ENCODE measurements at places on chromosomes 11 and 22.
A peak's percentile ranks its signal among the peaks of the same experiment; 100 is the strongest.

DNA sequence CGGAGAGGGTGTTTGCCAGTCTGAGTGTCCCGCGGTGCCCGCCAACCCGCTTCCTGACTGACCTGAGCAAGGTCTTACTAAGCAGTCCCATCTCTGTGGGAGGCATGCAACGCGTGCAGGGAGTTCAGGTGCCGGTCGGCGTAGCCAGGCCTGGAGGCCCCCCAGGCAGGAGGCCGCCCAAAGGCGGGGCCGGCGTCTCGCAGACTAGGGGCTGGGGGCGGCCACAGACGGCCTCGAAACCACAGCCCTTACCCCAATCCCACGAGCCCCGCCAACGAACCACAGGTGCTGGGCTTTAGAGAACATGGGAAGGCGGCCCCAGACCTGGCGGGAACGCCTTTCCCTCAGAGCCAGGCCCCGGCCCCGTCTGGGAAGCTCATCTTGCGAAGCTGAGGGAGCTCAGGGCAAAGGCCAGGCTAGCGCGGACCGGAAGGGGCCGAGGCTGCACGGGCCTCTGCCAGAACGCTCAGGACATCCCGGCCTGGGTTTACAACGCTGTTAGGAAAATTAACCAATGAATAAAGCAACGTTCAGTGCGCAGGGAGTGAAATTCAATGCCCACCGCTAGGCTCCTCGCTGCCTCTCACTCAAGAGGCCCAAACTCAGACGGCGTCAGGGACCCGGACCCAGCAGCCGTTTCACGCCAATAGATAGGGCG lies 2.1 kb upstream of the MTFP1 start:
- peak; percentile 45 for DNase-seq

DNA sequence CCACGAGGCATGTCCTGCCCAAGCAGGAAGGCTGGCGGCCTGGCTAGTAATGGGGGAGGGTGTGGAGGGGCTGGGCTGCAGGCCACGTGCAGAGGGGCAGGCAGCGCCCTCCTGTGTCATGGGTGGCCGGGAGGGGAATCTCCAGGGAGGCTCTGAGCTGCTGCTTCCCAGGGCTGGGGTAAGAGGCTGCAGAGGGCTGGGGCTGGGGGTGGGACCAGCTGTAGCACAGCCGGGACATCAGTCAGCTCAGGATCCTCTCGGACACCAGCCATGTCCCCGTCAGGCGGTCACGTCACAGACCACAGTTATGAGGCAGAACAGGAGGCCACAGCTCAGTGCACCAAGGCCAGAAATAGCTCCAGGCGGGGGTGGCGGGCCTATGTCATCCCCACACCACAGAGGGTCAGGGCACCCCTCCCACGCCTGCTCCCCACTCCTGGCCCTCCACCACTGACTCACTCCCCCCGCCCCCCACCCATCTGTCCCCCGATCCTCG lies 21.1 kb downstream of the RTN4R start:
- DNase-seq, result no peak

DNA sequence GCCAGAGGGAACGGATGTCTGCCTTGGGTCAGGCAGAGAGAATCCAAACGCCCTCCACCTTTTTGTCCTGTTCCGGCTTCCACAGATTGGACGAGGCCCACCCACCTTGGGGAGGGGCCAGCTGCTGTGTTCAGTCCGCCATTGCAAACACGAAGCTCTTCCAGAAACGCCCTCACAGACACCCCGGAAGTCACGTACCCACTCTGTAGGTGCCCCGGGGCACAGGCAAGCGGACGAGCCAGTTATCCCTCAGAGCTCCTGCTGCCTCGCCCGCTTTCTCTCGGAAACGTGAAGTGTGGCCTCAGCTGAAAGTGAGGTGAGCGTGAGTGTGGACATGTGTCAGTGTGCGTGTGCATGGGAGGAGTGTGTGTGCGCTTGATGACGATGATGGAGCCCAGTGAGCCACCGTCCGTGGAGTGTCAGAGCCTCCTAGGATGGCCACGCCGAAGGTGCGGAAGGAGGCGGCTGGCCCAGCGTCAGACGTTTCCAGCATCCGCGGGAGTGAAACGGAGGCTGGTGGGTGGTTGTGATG lies 869.2 kb downstream of the TBC1D22A start:
- DNase-seq, result no peak

DNA sequence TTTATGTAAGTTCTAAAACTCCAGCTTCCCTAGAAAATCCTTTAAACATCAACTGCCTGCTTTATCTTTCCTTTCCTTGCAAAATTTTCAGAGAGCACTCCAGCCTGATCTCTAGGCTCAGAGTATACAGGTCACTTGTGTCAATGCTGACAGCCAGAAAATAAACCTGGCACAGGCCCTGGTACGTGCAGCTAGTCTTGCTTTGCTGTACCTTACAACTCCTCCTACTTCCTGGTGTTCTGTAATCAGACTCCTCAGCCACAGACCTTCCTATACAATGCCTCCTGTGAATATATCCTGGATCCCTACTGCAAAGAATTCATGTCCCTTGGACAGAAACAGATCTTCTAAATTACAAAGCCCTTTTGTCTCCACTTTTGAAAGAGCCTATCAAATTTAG lies 24.2 kb upstream of the TMEM123 start:
- no peak for DNase-seq

DNA sequence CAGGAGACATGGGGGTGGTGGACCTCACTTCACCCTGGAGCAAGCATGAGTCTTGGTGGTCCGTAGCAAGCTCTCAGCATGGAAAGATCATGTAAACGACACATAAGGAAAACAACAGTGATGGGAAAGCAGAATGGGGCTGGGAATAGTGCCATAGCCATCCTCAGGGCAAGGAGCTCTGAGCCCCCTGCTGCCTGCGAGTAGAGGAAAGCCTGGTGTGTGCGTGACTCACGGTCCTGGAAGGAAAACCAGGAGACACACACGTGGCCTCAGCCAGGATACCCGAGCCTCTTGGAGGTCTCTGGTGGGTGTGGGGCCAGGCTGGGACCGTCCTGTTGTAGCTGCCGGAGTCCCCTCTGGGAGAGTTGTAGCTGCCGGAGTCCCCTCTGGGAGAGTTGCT lies 12.4 kb downstream of the SHANK3 start:
- no peak for DNase-seq

DNA sequence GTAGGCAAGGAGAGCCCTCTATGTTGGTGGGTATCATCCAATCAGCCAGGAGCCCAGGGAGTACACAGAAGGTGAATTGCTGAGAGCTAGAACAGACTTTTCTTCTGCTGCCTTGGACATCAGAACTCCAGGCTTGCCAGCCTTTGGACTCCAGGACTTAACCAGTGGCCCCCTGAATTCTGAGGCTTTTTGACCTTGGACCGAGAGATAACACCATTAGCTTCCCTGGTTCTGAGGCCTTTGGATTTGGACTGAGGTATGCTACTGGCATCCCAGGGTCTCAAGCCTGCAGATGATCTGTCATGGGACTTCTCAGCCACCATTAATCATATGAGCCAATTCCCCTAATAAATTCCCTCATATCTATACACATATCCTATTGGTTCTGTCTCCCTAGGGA lies 21.5 kb downstream of the TCF20 start:
- no peak for DNase-seq

GRCh38 chr11:10236840-10237239 lies 57.2 kb downstream of the SBF2 start:
- no peak for DNase-seq

GRCh38 chr11:130609121-130610035 lies 160.9 kb downstream of the ADAMTS15 start:
- peak; percentile 63 for DNase-seq

DNA sequence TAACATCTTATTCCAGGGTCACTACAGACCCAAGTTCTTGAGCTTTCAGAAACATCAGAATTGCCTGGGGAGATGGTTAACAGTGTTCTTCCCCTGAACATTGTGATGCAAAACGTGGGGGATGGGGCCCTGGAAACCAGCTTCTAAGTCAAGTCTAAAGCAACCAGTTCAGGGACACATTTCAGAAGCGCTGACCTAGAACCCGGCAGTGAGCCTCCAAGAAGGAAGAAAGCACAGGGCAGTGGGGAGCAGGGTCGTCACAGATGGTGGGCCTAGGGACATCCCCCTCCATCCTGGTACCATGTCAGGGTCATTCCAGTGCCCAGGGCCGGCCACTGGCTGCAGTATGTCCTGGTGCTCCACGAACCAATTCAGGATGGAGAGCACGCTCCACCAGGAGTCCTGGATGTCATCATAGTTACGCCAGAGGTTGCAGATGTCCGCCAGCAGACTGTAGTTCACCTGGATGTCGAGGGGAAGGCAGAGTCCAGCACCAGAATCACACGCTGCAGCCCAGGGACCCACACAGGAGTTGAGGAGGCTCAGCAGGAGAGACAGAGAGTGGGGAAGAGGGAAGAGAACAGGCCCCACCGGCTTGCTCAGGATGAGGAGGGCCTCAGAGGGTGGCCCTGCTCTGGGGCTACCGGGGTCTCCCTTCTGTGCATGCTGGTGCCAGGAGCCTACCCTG lies 5.0 kb downstream of the NAGA start:
- no peak for DNase-seq

- DNase-seq, result no peak
Observed at GRCh38 chr22:46827136-46827780, 64.8 kb downstream of the TBC1D22A start.

DNA sequence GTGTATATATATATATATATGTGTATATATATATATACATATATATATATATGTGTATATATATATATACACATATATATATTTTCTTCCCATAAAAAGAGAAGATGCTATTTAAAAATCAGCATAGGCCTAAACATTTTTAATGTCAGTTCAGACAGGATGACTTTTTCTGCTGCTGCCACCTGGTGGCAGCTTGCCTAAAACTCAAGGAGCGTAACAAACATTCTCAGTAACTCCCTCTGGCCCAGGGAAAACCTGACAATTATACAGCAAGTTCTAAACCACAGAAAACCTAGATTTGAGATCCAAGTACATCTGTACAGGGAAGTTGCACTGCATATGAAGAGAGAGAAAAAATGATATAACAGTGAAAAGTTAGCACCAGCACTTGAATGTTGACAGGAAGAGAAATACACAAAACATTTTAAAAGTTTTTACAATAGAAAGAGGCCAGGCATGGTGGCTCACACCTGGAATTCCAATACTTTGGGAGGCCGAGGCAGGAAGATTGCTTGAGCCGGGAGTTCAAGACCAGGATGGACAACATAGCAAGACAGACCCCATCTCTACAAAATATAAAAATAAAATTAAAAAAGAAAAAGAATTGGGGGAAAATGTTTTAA lies 16.6 kb downstream of the OR8A1 start:
- no peak for DNase-seq

GRCh38 chr22:25709758-25710157 lies 32.2 kb upstream of the MYO18B start:
- no peak for DNase-seq

GRCh38 chr11:69364921-69365320 lies 71.0 kb downstream of the MYEOV start:
- no peak for DNase-seq

GRCh38 chr11:11400635-11401232 lies 47.7 kb upstream of the CSNK2A3 start:
- no peak for DNase-seq

- DNase-seq, result no peak
Observed at GRCh38 chr11:116461789-116462188, 311.0 kb downstream of the BUD13 start.

DNA sequence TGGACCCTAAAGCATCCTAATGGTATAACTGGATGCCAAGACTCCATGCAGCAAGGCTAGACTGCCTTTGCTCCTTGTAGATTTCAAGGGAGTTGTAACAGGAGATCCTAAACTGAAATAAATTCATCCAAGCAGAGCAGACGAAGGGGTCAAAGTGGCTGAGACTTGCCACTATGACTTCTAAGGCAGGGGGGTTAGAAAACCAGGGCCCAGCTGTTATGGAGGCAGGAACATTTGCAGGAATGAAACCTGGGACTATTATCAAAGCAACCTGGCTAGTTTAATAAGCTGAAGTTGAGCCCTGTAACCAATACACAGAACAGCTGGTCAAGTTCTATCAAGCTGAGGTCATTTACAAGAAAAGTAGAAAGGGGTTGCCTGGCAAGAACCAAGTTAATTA lies 122.2 kb upstream of the TRPC6 start:
- no peak for DNase-seq

DNA sequence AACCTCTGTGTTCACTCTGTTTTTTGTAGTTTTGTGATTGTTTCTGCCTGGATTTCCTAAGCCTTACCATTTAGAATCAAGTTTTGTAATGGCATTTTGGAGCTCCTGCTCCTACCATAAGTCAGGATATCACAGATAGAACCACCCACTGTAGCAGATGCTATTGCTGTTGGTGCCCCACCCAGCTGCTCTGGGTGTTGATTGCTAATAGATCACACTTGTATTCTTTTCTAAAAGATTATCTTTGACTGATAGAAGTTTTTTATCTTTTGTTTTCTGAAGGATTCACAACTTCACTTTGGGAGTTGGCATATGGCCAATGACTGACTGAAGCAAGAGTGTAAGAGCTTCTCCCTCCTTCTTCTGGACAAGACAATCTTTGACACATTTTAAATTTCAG lies 76.0 kb downstream of the EHF start:
- DNase-seq, result no peak

DNA sequence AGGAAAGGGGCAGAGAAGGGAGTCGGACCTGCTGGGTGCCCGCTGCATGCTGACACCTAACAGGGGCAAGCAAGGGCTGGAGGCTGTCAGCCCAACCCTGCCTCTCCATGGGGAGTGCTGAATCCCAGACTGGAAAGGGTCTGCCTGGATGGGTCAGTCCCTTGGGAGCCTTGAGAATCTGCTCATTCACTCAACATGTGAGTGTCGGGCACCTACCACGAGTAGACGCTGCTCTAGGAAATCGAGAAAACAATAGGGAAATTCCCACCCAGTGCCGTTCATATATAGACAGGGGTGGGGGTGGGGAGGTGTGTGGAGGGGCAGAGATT lies 4.4 kb upstream of the CTSD start:
- no peak for DNase-seq

DNA sequence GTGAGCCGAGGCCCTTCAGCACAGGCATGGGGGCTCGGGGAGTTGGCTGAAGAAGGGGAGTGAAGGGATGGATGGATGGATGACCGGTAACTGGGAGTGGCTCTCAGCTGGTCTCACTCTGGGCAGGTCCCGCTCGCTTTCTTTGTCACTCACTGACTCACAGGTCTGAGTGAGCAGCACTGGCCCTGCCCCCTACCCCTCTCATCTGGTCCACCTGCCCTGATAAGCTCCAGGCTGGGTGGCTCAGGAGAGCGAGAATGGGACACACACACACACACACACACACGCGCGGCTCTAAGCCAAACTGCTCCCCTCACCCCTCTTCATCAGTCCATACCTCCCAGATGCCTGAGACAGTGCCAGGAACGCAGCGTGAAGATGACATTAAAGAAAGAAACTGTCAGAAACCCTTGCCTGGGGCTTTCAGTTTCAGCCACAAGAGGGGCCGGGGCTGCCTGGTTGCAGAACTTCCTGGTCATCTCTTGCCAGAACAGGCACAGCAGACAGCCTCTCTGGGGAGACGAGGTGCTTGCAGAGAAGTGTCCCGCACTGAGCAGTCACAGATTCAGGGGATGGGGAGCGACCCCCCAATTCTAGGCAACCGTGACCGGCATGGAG lies 16.5 kb upstream of the SHISAL1 start:
- DNase-seq, result no peak

GRCh38 chr11:121246021-121246768 lies 46.4 kb upstream of the SC5D start:
- DNase-seq, result no peak

- DNase-seq, result no peak
Observed at GRCh38 chr22:37675930-37676735, 697 bp downstream of the LGALS1 start.

All from putamen (tissue), 1 donor.